ENCODE measurements at places on chromosomes 2 and 18.

DNA sequence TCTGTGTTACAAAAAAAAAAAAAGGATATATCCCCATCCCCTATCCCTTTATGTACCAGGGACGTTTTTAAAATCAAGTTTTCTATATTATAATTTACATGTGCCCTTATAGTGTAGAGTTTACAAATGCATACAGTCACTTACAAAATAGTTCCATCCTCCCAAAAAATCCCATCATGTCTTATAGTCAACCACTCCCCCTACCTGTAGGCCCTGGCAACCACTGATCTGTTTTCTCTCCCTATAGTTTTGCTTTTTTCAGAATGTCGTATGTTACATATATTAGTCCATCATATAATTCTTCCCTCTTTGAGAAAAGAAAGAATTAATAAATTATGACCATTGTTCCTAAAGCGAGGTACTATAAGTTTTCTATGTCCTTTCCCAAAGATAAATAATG is 17.8 kb downstream of the CFAP210 start:
- DNase-seq = no peak

- no peak for DNase-seq
Measured at GRCh38 chr2:112648081-112648480, 2.3 kb downstream of the SLC20A1 start.

DNA sequence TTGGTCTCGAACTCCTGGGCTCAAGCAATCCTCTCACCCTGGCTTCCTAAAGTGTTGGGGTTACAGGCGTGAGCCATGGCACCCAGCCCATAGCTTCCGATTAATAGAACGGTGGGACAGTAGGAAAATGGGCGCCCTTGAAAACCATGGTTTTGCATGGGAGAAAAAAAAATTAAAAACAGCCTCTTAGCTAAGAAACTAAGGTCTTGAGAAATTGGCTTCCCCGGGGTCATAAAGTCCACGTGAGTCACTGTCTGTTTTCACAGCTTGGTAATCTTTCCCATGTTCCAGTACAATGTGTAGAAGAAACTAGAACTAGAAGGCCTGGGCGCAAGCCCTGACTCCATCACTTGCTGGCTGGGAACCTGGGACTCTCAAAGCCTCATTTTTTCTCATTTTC is 20.7 kb downstream of the B3GNT2 start:
- DNase-seq = no peak

DNA sequence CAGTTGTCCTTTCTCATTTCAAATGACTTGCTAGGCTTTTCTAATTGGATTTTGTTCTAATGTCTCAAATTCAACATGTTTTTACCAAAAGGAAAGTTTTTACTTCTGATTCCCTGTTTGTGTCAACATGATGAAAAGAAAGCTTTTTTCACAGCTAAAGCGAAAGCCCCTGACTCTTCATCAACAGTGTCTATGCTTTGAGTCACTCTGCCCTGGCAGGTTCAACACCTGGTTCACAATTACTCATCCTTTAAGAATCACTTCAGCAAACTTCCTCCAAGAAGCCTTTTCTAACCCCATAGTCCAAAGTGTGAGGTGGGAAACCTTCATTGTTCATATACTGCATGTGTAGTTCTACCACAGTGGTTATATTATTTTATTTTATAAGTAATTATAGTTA is 7.6 kb upstream of the DSG2 start:
- DNase-seq = no peak

- no peak for DNase-seq
Measured at GRCh38 chr18:50091509-50092244, 103.3 kb downstream of the MYO5B start.

- no peak for DNase-seq
Measured at GRCh38 chr18:24039671-24040070, 25.1 kb downstream of the TTC39C start.

- DNase-seq = no peak
Measured at GRCh38 chr2:288758-289361, 969 bp upstream of the ALKAL2 start.

DNA sequence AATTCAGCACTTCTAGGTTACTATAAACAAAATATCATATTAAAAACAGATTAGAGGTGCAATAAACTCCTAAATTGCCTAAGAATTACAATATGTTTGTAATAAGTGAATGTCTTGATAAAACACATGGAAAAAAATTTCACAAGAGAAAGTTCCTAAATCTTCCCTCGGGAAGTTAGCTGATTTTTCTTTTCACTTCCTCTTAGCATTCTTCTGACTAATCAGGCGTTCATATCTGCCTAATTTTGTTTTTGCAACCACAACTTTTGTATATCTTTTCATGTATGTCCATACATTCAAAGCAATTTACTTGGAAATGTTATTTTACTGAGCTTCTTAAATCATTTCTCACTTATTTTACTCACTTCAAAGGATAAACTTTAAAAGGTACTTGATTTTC is 88.5 kb downstream of the RTTN start:
- DNase-seq = no peak

Data from stimulated activated CD8-positive, alpha-beta memory T cell treated with anti-CD3 and anti-CD28 coated beads, Interleukin-2, amount 100 ng/mL, for 48 hours (primary cell).